ENCODE measurements at places on chromosomes 7 and 10.

- no peak for DNase-seq
Measured at GRCh38 chr10:71362141-71362540, 34.6 kb upstream of the CDH23 start.

GRCh38 chr10:117503244-117504205, 39.0 kb upstream of the EMX2 start:
- no peak for DNase-seq

GRCh38 chr10:35498693-35499092, 106.4 kb upstream of the GJD4 start:
- DNase-seq = no peak

DNA sequence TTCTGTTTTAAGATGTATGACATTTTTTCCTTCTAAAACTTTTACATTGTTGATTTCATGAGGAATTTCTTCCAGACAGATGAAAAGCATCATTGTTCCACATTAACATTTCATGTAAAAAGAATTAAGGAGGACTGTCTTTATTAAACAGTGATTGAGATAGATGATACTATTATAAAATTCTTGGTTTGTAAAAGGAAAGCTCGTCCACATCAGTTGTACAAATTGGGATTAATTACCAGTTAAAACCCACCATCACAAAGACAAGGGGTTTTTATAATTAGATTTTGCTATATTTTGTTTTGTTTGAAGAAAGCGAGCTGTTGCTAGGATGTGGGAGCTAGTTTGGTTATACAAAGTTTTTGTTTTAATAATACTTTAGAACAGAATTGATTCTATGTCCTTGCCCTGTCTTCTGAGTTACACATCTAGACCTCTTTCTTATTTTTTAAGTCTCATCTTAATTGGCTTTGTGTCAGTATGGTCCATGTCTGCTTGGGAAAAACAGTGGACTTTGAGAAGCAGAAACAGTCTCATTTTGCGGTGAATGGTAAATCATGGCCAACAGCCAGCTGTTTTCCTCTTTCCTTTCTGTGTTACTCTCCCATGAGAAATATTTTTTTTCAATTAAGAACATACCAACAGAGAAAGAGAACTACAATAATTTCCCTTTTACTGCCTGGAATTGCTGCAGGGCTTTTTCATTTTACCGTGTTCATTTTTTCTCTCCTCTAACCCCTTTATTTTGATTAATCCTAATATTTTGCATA, 3.2 kb downstream of the TES start:
- DNase-seq = no peak

- no peak for DNase-seq
Measured at GRCh38 chr10:29276251-29276850, 12.5 kb upstream of the LYZL1 start.

DNA sequence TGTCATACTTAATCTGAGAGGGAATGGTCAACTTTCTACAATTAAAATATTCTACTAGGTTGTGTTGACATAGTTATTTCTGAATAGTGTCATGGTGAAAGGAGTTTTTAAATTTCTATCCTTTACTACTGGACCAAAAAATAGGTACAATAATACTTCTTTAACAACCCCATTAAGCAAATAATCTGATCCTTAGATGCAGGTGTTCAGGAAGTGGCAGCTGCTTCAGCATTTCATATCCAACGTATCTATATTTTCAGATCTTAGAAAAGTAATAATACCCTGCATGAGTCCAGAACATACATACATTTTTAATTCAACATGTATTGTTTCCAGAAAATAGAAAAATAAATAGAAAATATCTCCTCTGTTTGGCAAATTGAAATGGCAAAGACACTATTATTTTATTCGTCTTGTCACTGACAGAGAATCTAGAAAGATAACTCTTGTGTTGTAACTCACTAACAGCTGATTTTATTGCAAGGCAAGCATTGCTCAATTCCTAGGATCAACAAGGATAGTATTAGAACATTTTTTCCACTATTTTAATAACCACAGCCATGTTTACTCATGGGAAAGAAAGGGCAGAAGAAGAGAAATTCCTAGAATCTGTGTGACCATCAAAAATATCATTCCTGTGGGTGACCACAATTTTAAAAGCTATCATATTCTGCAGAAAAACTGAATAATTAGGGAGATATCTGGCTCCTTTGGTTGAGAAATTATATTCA, 159.3 kb upstream of the CNTNAP2 start:
- DNase-seq = no peak

DNA sequence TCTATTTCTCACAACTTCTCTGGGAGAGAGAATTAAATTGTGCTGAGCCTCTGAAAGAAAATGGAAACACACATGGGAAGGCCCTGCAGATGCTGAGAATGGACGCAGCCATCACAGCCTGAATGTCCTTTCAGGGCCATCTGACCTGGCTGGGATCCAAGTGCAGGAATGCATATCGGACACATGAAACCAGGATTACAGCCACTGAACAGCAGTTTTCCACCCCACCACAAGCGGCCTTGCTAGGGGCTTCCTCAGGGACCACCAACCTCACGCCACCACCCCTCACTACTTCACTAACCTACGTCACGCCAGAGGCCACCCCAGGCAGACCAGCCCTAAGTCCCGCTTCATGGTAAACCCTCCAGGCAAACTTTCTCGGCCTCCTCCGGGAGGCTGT, 103.3 kb downstream of the DIP2C start:
- no peak for DNase-seq

- DNase-seq = no peak
Measured at GRCh38 chr7:1106793-1107421, 19.0 kb downstream of the GPER1 start.

DNA sequence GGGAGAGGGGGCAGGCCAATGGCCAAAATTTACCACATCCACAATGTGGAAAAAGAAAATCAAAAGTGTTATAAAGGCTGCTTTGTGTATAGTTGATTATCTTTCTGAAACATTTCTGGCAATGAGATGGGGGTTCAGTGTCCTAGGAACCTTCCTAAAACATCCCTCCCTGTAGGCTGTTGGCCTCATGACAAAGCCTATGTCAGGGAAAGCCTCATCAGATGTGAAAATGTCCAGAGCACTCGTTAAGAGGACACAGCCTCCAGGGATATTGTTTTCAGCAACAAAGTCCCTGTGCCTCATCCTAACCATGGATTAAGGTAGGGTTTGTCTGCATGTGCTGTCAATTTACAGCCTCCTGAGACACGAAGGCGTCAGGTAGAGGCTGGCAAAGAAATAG, 17.0 kb downstream of the SUN3 start:
- DNase-seq = no peak

GRCh38 chr10:80517416-80518142, 20.1 kb upstream of the SH2D4B start:
- no peak for DNase-seq

GRCh38 chr10:71268247-71268691, 50.8 kb upstream of the SLC29A3 start:
- no peak for DNase-seq

DNA sequence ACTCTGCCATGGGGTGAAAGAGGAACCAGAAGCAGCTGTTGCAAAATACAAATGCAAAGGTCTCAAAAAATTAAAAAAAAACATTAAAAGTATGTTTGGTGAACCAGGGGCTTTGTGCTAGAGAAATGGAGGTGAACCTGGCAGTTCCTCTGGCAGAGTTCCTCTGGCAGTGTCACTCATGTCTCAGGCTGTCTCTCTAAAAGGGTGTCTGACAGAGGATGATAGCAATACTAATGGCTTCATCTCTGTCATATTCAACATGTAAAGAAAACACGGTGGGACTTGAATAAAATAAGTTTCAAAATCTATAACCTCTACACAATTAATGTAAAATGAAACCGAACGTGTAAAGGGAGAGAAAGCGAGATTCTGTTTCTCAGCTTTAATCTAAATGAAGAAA, 375.7 kb upstream of the VWC2 start:
- DNase-seq = no peak

GRCh38 chr10:95389982-95390381, 99.2 kb upstream of the PDLIM1 start:
- no peak for DNase-seq

GRCh38 chr7:152513861-152514770, 78.3 kb upstream of the KMT2C start:
- DNase-seq = no peak

DNA sequence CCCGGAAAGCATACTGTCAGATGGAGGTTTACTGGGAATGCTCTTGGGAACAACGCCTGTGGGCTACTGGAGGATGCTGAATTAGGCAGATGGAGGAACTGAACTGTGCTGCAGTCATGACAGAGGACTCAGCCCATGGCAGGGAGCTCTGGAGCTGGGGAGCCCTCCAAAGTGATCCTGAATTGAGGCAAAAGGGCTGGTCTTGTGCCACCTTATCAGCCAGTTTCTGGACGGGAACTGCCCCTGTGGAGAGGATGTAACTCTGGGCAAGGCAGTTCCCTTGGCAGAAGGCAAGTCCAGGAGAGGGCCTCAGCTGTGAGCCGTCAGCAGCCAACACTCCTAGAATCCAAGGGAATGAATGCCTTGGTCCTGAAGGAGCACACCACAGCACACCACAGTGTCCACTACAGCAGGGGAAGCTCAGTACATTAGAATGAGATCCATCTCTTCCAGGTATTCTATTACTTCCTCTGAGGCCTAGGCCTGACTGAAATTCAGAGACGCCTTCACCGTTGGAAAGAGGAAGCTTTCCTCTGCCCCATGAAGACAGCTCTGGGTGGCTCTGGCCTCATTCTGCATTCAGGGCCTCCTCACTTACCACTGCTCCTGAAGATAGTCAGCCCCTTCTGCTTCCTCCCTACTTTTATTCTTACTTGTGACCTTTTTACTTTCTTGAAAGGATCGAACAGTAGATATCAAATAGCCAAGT, 139.6 kb upstream of the GPR26 start:
- DNase-seq = no peak

DNA sequence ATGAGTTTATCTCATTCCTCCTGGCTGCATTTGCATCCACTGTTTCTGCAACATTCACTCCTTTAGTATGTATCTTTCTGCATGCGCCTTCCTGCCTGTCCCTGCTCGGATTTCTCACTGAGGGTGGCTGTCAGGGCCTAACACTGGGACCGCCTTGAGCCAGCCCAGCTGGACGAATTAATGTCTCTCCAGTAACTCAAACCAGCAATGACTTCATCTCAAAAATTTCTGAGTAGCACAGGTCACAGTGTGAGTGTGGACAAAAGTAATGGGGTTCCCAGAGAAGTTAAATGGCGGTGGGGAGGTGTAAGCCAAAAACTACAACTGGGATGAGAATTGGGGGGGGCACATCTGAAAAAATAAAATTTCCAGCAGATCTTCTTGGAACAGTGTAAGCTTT, 444.0 kb upstream of the MGMT start:
- DNase-seq = no peak

- DNase-seq = no peak
Measured at GRCh38 chr7:27961255-27961654, 219.3 kb downstream of the JAZF1 start.

DNA sequence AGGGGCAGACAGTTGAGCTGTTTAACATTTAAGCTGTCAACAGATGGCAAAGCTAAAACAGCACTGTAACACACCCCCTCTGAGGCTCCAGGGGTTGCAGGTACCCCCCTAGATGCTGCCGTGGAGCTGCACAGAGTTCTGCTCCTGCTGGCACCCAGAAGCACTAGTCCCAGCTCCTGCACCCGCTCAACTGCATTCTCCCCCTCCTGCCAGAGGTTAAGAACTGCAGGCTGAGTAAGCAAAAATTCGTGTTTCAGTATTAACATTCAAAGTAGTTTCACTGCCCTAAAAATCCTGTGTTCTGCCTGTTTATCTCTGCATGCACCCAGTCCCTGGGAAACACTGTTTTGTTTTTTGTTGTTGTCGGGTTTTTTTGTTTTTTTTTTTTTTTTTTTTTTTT, 790.8 kb upstream of the KCND2 start:
- no peak for DNase-seq

- no peak for DNase-seq
Measured at GRCh38 chr7:114070246-114070645, 151.4 kb upstream of the PPP1R3A start.

- no peak for DNase-seq
Measured at GRCh38 chr7:80763289-80763688, 124.8 kb downstream of the CD36 start.

DNA sequence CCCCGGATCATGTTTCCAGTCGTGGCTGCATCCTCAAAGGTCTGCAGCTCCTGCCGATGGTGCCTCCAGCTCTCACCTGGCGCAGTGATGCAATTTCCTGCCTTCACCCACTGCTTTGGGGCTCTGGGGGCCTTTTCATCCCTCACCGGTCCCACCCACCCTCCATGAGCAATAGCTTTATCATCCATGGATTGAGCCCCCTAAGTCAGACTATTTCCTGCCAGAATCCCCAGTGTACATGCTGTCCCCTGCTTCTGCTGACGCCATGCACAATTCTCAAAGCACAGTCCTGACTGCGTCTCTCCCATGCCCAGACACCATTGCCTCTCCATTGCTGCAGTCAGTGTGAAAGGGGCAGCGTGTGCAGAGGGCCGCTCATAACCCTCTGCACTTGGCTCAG, 49.7 kb downstream of the FAM241B start:
- DNase-seq = no peak

GRCh38 chr7:156932006-156932405, 17.5 kb upstream of the NOM1 start:
- DNase-seq = no peak

- DNase-seq = no peak
Measured at GRCh38 chr10:132644527-132645246, 107.1 kb downstream of the INPP5A start.

DNA sequence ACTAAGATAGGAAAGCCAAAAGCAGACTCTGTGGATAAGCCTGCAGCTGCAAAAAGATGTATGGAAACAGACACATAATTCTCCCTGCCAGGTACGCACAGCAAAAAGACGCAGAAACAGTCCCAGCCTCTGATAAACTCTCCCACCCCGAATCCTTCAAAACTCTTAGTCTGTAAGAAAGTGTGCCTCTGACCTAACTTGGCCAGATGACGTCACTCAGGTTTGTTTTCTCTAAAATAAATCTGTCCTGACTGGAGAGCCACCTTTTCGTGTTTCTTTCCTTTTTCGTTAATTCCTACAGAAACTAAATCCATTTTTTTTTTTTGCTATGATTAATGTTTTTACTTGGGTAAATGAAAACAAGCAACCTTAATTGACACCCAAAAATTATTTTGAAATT, 793.8 kb downstream of the SORCS1 start:
- no peak for DNase-seq

DNA sequence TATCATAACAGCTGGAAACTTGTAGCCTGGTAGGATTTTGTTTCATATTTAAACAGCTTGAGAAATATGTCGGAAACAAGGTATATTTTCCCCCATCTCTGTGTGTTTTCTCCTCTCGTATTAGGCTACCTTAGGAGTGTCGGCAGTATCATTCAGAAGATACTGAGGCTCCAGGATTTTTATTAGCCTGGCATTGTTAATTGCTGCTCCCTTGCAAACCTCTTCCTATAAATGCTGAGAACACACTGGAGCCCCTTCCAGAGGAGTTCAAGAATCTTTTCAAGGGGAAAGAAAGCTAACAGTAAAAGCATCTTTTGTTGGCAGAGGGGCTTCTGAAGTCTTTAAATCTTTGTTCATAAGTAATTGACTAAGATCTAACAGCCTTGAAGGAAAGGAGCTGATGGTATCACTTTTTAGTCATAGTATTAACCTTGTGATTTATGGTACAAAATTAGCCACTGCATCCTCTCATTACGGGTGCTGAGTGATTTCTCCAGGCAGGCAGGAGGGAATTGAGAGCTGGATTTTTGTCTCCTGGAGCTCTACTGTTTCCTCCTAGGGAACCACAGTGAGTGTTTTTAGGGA, 998.7 kb downstream of the LRMDA start:
- DNase-seq = no peak

- DNase-seq = no peak
Measured at GRCh38 chr7:11317766-11318165, 344.1 kb downstream of the PHF14 start.
